GM13976 (cell line): ENCODE measurements at places on chromosomes 2 and 18.

DNA sequence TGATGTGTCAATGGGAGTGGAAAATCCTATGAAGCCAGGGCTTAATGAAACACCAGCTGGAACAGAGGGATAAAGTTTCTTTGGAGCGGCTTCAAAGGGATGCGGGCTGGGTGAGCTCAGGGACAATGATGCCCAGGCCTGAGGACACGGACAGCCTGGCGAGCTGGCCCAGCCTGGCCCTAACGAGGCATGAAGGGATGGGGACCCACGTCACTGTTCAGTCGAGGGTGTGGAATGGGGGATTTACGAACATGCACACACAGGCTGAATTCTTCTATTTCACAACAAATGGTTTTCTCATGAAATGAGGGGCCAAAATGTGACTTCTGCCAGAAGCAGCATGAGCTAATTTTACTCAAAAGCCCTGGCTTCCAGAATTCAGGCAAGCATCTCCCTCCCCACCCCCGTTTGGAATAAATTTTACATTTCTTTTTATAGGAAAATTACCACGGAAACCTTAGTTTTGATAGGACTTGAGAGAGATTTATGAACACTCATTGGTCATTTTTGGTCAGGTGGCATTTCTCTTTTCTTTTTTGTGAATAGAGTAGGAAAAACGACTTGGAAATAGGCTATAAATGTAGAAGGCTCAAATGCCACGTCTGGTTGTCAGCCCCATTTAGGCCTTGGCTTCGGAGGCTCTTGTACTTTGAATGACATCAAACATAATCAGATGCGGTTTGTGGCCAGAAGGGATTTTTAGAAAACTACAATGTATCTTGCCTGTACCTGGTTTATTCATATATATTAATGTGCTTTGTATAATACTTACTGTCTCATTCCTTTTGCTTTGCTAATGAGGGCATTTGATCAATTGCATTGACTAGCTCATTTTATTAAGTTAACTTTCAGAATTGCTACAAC, 893.8 kb upstream of the CELF4 start:
- no peak for DNase-seq

DNA sequence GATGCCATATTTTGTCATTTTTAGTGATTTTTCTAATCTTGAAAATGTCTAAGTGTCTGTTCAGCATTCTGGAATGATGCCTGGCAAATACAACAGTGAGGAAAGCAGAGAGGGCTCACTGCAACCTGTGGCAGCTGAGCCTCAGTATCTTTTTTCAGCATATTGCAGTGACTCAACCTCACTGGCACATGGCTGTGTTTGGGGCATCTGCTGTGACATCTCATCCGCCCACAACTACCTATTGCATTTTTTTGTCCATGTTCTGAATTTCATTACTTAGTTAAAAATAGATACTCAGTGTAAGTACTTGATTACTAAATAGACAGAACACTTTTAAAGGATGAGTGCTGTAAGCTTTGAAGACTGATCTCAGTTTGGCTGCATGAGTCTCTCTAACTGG, 10.7 kb downstream of the BABAM2 start:
- no peak for DNase-seq

DNA sequence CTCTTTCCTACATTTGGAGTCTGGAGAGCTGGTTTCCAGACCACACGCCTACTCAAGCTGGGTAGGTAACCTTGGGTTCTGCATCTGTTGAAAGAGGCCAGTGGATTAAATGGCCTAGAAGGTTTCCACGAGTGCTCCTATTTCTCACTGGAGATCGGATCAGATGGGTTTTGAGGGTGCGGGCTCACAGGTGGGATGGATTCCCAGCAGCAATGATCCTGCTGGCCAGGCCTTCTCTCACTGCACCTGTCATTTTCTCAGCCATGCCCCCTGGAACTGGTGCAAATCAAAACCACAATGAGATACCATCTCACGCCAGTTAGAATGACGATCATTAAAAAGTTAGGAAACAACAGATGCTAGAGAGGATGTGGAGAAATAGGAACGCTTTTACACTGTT, 747.5 kb upstream of the RAB6C start:
- DNase-seq, result no peak

DNA sequence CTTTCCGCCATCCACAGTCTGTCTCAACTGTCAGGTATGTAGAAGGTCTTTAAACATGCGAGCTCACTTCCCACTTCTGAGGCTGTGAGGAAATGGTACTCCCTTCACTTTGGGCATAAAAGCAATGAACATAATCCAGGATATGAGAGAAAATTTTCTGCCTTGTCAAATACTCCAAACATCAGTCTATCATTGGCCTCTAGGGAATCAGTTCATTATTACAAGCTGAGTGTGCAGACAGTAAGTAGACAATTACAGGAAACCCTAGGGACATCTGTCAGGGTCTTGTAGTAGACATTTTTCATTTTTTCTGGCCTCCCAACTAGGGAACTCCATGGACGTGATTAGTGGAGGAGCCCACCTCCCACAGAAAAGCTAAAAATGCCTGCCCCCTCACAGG, 13.6 kb upstream of the APCDD1 start:
- no peak for DNase-seq

- DNase-seq, result no peak
Observed at GRCh38 chr2:118431997-118432396, 343.7 kb downstream of the INSIG2 start.

GRCh38 chr2:46170026-46170425, 127.2 kb upstream of the EPAS1 start:
- no peak for DNase-seq

DNA sequence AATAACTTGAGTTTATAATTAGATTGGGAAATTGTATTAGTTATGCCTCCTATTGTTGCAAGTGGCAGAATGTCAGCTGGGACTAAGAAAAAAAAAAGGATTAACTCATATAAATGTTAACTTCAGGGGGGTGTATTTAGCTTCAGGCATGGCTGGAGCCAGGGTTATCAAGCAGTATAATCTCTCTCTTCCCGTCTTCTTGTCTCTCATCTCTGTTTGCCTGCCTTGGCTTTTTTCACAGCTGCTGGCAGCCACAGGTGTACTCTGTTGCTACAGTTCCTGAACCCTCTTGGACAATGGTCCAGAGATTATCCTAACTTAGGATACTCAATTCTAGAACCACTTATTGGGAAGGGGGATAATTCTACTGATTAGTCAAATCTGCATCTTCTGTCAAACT, 370.7 kb upstream of the MEX3C start:
- no peak for DNase-seq

DNA sequence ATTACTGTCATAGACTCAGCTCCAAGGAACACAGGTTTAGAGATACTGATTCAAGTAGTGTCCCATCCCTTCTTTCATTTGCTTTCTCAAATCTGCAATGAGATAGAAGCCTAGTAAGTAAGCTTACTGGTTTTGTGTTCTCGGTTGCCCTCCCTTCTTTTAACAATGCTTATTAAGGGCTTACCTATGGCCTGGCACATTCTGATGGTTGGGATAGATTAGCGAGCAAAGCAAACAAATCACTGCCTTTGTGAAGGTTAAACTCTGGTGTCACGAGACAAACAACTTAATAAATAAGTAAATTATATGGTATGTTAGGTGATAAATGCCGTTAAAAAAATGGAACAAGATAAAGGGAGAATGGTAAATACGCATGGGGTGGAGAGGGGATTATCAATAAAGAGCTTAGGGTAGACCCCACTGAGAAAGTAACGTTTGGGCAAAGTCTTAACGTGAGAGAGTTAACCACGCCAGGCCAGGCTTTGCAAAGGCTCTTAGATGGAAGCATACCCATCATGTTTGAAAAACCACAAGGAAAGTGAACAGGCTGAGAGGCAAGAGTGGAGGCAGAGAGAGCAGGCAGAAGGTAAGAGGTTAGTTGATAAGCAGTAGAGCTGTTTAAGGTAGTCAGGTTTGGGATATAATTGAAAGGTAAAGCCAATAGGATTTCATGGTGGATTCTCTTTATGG, 31.0 kb downstream of the EIF2AK3 start:
- no peak for DNase-seq

GRCh38 chr2:163852616-163853015, 116.8 kb upstream of the FIGN start:
- DNase-seq, result no peak

DNA sequence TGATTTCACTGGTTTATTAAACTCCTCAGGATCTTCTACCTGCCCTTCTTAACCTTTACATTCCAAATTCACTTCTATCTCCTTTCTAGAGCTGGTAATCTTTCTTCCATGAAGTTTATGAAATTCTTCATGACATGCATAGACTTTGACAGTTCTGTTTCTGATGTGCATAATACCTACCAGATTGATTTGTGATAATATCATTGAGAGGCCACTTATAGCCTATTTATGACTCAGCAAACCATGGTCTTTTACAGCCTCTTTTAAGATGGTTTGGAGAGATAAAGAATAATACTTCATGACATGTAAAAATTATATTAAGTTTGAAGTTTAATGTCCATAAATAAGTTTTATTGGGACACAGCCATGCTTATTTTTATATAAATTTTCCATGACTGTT, 14.0 kb downstream of the SCN2A start:
- no peak for DNase-seq

GRCh38 chr18:63374540-63374939, 7.5 kb upstream of the KDSR start:
- no peak for DNase-seq

DNA sequence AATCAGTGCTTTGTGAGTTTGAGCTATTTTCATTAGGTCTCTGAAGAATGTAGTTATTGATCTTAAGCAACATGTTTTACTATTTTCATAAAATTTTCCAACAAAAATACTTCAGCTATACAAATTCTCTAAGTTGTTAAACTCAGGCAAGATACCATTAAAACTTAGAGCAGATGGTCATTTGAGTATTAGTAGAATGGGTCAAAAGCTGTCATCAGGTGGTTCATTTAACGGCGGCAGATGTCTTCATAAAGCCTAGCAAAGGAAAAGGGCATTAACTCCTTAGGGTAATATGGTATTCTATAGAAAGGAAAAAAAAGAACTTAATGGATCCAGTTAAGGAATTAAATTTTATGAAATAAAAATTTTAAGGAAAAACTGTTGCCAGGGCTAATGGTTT, 19.2 kb downstream of the MIB1 start:
- DNase-seq, result no peak

DNA sequence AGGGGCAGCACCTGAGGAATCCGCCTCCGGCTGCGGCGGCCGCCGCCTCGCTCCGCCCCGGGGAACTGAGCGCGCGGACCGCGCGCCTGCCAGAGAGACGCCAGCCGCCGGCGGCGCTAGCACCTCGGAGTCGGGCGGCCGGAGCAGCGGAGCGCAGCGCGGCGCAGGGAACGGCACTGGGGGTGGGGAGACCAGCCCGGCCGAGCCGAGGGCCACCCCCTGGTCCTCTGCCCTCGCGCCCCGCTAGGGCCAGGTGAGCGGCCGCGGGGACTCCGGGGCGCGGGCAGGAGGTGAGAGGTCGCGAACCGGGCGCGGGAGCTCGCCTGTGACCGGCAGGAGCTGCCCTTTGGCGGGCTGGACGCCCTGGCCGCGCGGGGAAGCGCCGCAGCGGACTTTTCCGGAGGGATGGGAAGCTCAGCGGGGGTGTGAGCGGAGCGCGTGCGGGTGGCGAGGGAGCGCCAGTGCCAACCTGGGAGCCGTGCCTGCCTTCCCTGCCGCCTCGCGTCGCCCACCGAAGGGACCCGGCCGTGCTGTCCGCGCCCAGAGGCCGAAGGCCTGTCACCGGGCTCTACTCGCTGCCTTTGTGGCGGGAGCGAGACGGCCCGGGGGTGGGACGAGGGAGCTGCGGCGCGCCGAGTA, at the start of gene GREB1L:
Gene GREB1L (plus strand): TSS at position 92 of the 639 bp plus-strand sequence. CDS start 141,287 bp downstream, outside the sequence.
- DNase-seq, result peak; percentile 69

DNA sequence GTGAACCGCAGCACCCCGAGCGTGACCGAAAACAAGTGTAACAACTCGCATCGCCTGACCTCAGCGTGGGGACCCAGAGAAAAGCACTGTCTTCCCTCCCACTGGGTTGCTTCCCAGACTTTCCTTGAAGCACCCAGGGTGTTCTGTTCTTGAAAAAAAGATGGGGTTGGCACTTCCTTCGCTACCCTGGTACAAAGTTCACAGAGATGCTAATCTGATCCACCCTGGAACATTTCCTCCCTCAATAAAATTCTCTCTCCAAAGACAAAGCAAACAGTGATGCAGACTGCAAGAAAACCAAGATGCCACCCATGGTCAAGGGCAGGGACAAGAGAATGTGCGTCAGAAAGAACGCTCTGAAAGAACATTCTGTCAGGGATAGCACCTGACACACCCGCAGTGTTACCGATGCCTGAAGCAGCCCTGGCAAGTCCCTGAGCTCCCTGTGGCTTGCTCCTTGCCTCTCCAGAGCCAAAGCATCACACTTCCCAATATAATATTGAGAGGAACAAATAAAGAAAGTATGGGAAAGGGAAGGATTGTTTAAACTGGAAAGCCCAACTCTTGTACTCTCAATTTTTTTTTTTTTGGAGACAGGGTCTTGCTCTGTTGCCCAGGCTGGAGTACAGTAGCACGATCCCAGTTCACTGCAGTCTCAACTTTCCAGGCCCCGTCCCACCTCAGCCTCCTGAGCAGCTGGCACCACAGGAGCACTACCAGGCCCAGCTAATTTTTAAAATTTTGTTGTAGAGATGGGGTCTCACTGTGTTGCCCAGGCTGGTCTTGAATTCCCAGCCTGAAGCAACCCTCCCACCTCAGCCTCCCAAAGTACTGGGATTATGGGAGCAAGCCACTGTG, 70.7 kb downstream of the TBC1D8 start:
- no peak for DNase-seq

DNA sequence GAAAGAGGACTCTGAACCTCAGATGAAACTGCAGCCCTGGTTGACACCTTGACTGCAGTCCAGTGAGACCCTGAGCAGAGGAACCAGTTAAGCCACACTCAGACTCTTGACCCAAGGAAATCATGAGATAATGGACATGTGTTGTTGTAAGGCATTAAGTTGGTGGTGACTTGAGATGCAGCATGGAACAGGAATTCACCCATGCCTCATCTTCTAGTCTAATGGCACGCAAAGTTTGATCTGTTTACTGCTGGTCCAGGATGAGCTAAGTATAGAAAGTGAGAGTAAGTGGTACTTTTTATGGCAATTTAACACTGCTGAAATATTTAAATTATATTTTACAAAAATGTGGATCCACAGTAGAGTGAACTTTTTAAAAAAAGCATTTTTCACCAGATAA, 51.3 kb upstream of the LTBP1 start:
- no peak for DNase-seq

- DNase-seq, result no peak
Observed at GRCh38 chr2:176793792-176794191, 418.8 kb upstream of the HNRNPA3 start.

GRCh38 chr2:230722207-230722885, 9.7 kb downstream of the CAB39 start:
- no peak for DNase-seq

- no peak for DNase-seq
Observed at GRCh38 chr2:56681659-56682396, 498.0 kb downstream of the CCDC85A start.
